ENCODE measurements at places on chromosomes 12 and 14.

- DNase-seq = no peak
Measured at GRCh38 chr14:81401420-81402122, 1.4 kb upstream of the STON2 start.

DNA sequence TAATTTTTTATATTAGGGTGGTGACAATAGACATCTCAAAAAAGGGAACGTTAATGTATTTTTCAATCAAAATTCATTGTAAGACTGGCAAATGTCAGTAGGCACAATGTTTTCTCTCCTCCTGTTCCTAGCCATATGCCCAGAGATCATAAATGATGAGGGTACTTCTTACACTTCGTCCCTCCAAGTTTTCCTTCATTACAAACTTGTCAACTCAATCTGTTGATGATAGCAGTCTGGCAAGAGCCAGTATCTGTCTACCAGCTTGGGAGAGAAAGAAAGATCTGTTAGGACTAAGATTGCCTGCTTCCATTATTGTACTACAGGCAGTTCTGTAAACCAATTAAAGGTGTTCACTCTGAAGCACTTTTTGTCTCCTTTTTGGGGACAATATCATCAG lies 130.9 kb upstream of the DAAM1 start:
- DNase-seq = no peak

DNA sequence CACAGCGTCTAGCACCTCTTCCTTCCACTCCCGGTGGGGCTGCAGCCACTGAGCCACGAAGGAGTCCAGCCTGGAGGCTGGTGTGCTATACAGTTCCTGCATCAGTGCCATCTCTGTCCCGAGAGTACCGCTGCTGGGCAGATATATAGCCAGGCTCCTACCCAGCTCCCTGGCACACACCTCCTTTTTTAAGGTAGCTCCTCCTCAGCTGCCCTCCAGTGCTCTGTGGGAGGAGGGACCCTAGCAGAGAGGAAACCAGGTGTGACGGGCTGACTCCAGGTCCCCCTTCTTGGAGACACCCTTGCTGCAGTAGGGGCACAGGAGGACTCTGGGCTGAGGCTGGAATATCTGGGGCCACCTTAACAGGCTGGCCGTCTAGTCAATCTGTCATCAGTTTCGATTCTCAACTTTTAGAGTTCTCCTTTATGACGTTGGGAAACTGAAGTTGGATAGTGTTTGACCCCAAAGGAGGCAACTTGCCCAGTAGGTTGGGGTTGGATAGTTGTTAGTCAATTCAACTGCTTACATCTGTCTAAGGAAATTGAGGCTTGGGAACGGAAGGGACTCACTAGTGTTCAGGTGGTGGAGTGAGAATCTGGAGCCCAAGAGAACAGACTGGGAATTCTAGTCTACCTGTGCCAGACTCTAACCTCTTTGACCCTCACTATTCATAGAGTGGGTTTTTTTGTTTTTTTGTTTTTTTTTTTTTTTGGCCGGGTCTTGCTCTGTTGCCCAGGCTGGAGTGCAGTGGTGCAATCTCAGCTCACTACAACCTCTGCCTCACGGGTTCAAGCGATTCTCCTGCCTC lies at the start of gene OASL:
OASL (minus strand) TSS at position 386 of the 808 bp plus-strand sequence; CDS start at position 111, 275 bp downstream.
- no peak for DNase-seq

DNA sequence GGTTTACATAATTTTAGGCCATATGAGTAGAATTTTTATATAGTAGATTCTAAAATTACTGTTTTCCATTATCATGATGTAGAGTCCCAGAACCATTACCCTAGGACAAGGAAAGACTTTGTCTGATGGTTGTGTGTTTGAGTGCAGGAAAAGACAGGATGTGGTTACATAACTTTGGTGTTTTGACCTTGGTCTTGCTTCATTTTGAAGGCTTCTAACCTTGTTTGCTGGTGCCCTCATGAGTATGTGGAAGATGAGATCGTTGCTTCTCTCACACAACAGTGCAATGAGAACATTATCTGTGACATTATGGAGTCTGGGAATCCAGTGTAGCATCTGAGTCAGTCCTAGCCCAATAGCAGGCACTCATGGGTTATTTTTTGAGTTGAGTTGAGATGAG lies 106.2 kb downstream of the IGF1 start:
- DNase-seq = no peak

DNA sequence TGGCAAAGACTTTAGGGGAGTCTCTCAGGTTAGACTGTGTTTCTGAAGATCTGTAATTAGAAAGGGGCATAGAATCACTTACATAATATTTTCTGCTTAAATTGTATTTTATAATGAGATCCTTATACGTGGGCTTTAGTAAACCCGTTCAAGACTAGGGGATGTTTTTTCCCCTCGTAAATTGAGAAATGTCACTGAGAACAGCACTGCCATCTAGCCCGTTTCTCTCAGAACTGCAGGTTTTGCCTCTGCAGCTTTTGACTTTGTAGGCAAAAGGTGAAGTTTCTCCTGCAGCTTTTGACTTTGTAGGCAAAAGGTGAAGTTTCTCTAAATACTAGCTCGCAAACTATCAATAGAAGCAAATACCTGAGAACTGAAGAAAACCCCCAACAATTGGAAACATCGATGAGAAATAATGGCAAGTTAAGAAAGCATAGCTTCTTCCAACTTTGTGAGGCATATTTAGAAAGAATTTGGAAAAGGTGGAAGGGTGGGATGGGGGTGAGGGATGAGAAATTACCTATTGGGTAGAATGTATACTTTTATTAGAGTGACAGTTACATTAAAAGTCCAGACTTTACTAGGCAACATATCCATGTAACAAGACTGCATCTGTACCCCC lies 9.9 kb upstream of the ASPG start:
- peak; percentile 60 for DNase-seq

- no peak for DNase-seq
Measured at GRCh38 chr12:46497739-46498138, 125.2 kb upstream of the SLC38A2 start.

DNA sequence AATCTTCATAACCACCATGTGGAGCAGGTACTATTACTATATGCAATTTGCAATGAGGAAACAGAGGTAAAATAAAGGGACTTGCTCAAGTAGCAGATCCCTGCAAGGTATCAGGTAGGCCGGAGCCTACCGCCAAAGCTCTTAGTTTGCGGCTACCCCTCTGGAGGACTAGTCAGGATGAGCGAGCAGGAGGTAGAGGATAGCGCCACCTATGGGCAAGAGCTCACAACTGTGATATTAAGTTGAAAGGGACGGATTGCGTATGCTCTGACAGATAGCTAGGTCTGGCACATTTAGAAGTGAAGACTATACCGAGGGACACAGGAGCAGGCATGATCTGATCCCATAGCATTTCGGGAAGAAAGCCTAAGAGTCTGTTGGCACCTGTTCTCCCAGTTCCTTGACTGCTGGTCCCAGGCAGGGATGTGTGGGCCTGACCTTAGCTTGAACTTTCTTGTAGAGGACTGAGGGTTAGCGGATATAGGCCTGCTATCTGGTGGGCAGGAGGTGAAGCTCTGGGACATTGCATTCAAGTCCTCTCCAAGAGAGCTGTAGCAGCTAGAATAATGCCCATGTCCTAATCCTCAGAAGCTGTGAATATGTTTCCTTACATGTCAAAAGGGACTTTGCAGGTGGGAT lies 48.0 kb downstream of the SLC17A8 start:
- DNase-seq = peak; percentile 96

DNA sequence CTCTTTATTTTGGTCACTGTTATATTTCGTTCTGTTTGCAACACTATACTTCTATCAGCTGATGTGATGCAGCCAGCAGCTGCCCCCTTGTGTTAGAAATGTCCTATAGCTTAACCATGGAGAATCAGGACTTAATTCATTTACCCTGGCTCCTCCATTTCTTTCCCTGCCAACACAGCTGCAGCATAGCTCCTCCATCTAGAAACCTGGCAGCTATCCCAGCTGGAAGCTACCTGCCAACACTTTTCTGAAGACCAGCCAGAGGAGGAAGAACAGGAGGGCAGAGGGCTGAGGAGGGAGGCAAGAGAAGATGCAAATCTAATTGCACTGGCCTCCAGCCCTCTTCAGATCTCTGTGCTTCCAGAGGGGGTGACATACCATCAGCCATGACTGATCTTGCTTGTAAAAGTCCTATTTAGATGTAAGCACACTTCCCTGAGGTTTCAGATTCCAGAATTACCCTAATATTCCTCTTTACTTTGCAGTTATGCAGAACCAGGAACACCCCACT lies 156.8 kb upstream of the TMEM260 start:
- peak; percentile 66 for DNase-seq

DNA sequence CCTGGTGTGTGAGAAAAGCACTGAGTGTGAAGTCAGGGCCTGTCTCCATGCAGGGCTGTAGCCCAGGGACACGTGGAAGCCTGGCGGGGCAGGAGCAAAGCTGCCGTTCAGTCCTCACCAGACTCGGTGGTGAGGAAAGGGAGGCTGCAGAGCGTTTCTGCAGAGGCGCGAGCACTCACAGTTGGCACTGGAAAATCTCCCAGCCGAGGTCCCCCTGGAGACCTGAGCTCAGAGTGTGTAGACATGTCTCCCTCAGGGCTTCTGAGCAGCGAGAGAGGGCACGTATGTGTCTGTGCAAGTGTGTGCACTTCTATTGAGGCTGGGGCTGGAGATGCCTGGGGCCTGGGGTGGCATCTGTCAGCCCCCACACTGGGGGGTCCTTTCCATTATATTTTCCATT lies 11.0 kb upstream of the HHIPL1 start:
- DNase-seq = no peak

GRCh38 chr12:124902916-124903315 lies 11.5 kb downstream of the UBC start:
- DNase-seq = no peak

GRCh38 chr14:49975799-49976198 lies 82.9 kb downstream of the ARF6 start:
- DNase-seq = no peak

GRCh38 chr14:46108228-46108627 lies 543.4 kb downstream of the RPL10L start:
- DNase-seq = no peak

DNA sequence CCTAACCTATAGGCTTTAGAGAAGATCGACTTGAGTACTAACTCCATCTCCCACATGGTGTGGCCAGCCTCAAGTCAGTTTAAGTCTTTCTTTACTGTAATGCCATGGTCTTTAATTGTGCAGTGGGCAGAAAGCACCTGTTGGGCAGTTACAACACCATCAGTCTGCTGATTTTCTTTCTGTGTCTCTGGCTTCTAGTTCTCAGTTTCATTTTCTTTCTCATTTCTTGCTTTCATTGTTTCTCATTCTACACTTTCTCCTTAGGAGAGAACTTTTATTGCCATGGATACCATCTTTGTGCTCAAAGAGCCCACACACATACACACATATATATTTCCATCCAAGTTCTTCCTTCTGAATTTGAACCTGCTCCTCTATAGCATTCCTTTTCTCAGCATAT lies 96.1 kb upstream of the SLC16A7 start:
- DNase-seq = no peak

DNA sequence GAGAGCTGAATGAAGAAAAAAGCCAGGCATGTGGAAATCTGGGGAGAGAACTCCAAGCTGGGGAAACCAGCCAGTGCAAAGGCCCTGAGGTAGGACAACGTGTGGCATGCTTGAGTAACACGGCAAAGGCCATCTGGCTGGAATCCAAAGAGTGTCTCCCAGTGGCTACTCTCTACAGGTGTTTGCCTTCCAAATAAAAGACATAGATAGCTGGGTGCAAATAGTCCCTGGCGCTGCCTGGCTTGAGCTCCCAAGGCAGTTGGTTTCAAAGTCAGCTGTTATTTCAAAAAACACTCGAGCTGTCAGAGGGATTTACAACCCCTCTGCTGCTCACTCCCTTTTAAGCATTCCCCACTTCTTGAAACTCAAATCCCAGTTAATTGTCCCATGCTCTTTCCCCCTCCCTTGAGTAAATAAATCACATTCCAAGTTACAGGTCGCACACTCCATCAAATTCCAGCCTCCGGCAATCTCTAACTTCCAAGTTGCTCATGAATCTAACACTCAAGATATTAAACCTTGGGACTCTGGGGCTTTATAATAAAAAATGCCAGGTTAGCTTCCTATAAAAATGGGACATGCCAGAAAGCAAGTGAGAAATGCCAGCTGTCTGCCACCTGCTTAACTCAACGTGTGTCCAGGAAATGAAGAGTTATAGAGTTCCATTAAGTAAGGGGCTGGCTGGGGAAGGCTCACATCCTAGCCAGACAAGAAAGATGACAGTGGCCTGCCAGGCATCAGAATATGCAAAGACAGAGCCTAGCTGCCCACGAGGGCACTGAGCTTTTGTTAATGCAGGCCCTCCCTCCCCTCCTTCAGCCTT lies 133.6 kb upstream of the NOS1 start:
- peak; percentile 66 for DNase-seq

GRCh38 chr14:50088731-50089130 lies 27.6 kb downstream of the VCPKMT start:
- no peak for DNase-seq

DNA sequence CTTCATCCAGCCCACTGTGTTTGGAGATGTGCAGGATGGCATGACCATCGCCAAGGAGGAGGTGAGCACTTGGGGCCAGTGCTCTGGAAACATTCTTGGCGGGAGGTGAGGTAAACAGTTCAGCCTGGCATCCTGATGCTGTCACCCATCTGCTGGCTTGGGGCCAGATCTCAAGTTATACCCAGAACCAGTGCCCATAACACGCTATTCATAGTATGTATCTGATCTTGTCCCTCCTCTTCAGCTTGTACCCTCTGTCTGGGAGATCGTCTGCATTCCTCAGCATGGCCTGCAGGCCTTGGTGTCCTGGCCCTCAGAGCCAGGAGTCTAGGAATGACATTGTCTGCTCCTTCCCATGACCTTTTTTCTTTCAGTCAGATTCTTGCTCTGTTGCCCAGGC lies 31.4 kb downstream of the ALDH2 start:
- no peak for DNase-seq

GRCh38 chr12:107464644-107465043 lies 221.0 kb upstream of the PWP1 start:
- no peak for DNase-seq

DNA sequence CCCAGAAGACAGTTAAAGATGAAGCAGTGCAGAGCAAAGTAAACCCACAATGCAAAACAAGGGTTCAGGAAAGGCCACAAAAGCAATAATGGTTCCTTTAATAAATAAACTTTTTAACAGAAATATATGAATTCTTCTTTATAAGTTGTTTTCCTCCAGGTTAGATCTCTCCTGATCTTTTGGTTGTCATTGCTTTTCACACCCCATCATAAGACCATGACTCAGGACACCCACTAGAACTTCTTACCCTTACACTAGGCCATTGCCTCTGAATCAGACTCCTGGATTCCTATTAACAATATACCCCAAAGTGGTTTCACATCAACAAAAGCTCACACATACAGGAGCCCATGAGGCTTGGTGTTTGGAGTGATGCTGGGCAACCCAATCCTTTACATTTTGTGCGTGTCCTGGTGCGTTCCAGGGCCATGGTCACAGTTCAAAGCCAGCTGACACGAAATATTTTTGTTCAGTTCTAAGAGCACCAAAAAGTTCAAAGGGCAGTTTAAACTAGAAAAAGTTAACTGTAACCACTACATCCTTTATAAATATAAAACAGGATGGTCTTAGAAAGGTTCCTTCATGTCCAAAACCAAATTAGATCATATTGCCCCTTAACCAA lies 187.0 kb downstream of the EPS8 start:
- DNase-seq = no peak

GRCh38 chr12:126487431-126487980 lies 1422.3 kb downstream of the AACS start:
- DNase-seq = no peak
